ENCODE measurements at places on chromosomes 6 and 20.

DNA sequence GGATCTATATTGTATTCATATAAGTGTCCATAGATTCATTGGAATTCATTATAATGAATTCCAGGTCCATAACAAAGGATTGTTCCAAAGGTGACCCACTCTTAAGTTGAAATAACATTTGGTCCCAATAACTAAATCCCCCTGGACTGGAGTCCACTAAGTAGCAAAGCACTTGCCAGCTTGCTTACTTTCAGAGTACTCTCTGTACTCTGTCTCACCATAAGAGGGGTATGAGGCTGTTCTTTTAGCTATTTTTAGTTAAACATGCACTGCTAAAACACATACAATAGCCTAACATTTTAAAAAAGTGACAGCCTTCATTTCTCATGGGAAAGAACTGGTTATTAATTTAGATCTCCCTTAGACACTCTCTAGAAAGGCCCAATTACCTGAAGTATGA, 16.7 kb upstream of the ARHGAP18 start:
- no peak for DNase-seq

DNA sequence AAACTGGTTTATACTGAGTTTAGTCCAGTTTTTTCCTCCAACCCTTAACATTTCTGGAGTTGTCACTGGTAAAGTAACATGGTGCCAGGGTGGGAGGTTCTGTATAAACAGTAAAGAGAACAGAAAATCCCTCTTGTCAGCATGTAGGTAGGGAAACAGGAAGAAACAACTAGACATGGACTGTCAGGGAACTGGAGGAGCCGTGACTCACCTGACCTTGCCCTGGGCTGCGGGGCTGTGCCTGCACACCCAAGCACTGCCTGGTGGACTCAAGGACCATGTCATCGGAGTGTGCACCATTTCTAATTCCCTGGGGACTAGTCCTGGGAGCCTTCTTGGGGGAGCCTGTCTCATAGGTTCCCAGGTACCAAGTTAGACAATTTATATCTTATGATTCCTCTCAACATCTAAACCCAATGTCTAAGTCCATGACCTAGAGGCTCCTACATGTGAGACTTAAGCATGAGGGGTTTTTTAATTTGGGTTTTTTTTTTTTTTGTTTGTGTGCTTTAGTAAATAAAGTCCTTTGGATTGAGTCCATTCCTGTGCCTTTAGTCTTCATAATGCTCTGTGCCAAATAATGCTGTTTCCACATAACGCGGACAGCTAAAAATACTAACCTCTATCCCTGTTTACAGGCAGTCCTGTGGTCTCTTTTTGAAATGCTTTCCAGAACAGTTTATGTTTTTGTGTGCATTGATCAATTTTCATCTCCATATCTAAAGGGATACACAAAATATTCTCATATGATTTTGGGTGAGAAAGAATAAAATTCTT, 136.9 kb upstream of the SUPT3H start:
- DNase-seq, result no peak

GRCh38 chr20:33251496-33251895, 15.7 kb downstream of the BPIFA1 start:
- no peak for DNase-seq

- no peak for DNase-seq
Observed at GRCh38 chr6:35327349-35328027, 14.9 kb upstream of the PPARD start.

DNA sequence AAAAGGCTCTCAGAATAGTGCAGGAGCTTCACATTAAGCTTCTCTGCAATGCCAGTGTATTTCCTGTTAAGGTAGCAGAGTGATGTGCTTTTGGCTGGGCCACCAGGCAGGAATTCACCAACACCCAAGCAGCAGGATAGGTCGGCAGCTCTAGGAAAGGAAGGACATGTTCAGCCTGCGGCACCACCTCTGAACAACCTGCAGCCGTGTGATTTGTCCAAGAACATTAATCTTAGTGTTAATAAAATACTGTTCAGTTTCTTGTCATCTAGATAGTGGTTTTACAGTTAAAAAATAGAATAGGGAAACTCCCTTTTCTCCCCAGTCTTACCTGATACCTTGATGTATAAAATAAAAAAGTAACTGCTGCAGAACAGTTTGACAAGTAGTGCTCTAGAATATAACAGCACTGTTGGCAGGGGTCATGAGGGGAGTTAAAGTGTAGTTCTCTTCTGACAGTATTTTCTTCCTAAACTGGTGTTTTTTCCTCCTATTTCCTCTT, 18.8 kb downstream of the ZNF292 start:
- no peak for DNase-seq

DNA sequence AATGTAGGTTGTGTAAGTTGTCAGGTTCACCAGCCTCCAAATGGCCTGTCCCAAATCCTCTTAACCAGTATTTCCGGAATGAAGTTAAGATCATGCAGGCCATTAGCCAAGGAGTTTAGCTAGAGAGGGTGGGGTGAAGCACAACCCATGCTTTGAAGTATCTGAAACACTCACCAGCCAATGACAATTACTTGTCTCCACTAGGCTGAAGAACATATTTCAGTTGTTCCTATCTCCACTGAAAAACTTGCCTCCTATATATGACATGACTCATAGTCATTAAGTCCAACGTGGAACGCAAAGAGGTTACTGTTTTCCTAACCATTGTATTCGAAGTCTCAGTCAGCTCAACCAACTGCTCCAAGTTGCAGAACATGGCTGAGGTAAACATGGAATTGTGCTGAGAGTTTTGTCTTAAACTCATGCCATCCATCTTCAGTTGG, 37.4 kb upstream of the TNFAIP3 start:
- DNase-seq, result no peak

DNA sequence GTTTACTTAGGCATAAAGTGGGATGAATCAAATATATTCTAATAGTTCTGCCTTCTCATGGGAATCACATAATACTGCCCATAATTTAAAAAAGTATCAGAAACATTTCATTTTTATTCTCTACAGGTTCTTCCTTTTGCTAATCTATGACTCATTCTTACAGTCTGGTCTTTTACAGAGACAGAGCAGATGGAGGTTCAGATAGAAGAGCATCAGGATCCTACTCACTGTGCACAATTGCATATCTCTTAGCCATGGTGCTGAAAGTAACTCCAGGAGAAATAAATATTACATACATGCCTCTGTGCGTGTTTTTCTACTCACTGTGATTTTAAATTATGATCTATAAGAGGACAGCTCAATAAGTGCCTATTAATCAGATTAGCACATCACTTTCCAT, 16.3 kb upstream of the OR2B6 start:
- no peak for DNase-seq

DNA sequence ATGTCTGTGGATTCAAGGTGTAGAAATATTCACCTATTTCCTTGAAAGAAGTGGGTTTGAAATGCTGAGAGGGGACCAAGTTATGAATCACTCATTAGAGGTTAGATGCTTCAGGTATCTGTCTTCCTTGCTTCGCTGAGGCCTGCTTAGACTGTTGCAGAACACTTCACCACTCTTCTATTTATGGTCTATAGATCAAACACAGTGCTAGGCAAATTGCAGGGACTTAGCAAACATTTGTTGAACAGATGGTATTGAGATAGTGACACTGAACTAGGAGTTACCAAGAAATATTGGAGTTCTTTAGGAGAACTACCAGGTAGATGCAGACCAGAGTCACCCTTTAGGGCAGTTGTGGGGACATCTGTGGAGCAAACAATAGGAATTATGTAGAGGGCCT, 123.8 kb downstream of the RFPL4B start:
- DNase-seq, result no peak

- DNase-seq, result peak; percentile 45
Observed at GRCh38 chr6:31401403-31401802, 2.0 kb upstream of the MICA start.

DNA sequence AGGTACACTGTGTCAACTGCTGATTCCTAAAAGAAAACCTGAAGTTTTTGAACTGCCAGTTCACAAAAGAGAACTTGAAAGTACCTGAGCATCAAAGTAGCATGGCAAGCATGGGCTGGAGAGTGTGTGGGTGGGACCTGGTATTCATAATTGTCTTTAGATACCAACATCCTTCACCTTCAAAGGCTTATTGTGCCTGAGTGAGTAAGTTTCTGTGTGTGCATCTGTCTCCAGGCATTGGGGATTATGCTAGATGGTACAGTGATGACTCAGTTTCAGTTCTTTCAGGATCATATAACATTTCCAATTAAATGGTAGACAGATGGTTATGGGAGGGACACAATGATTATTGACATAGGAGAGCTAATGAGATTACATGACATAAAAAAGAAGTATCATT, 238.5 kb downstream of the ZFAND3 start:
- DNase-seq, result peak; percentile 20

- no peak for DNase-seq
Observed at GRCh38 chr6:90707246-90707645, 120.4 kb upstream of the MAP3K7 start.

- DNase-seq, result no peak
Observed at GRCh38 chr6:51349857-51350256, 531.2 kb downstream of the TFAP2B start.

GRCh38 chr6:138539876-138540275, 40.6 kb upstream of the NHSL1 start:
- DNase-seq, result no peak

DNA sequence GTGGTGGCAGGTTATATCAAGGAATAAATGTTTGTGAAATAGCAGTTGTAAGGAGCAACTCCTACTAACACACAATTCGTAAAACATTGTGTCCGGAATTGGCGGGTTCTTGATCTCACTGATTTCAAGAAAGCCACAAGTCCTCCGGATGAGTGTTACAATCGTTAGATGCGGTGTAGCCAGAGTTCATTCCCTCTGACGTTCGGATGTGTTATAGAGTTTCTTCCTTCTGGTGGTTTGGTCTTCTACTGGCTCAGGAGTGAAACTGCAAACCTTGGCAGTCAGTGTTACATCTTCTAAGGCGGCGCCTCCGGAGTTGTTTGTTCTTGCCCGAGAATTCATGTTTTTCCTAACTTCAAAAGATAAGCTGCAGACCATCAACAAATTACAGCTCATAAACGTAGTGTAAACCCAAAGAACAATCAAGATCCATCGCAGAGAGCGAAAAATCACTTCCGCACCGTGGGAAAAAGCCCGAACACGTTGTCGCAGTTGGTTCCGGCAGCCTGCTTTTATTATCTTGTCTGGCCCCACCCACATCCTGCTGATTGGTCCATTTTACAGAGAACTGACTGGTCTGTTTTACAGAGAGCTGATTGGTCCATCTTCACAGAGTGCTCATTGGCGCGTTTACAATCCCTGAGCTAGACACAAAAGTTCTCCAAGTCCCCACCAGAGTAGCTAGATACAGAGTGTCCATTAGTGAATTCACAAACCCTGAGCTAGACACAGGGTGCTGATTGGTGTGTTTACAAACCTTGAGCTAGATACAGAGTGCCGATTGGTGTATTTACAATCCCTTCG, 58.2 kb downstream of the TRIM27 start:
- no peak for DNase-seq

DNA sequence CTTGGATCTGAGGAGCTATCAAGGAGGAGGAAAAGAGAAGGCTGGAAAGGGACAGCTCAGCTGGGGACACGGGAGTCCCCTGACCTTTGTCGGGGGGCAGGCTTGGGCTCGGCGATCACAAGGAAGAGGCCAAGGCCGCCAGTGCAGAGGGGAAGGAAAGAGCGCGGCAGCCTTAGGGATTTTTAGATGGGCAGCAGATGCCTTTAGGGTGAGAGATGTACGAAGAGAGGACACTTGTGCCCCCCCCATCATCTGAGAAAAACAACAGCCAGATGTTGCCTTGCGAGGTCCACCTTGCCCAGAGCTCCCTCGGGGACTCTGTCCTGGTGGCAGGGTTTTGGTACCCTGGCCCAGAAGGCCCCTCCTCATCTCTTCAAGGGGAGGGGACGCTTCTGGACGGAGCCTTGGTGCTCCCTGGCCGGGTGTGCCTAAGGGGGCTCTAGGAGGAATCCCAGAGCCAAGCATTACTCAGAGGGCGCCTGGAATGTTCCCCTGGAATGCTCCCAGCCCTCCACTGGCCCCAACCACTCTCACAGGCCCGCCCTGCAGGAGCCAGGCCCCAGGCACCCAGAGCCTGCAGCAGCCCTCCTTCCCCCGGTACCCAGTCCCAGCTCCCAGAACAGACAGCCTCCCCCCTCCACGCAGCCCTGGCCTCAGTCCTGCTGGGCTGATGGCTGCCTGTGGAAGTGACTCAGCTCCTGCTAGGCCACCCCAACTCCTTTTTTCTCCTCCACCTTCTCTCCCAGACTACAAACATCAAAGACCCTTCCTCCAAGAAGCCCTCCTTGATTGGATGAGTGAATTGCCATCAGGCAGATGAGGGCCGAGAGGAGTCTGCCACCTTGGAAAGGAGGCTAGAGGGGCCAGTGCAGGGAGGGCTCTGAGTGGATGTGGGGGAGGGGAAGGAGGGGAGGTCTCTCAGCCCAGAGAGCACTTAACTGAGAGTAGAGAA, 1.8 kb downstream of the ADAM33 start:
- DNase-seq, result peak; percentile 81
